D721Med (cell line): ENCODE measurements at places on chromosomes 3 and 15.

GRCh38 chr3:10762611-10763247 is 53.3 kb upstream of the SLC6A11 start:
- no peak for DNase-seq

DNA sequence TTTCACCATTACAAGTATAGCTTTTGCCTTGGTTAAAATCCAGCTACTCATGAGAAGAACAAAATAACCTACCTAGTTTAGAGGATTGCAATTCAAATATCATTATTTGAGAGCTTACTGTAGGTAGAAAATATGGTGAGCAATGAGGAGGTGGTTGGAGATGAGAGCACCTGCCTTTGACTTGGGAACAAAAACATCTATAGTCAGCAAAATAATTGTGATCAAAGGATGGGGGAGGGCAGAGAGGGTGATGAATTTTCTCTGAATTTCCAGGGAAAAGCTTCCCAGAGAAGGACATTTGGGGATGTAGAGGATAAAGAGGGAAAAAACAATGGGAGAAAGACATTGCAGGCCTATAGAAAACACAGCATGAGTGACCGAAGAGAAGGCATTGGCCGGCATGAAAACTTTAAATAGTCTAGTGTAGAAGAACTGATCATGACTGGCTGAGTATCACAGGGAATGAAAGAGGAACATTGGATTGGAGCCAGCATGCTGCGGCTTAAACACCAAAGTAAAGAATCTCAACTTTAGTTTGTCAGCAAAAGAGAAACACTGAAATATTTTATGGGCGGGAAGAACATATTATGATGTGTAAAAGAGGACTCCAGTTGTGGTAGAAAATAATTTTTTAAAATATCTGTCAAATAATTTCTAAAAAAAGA is 581.3 kb downstream of the UNC13C start:
- DNase-seq = no peak

DNA sequence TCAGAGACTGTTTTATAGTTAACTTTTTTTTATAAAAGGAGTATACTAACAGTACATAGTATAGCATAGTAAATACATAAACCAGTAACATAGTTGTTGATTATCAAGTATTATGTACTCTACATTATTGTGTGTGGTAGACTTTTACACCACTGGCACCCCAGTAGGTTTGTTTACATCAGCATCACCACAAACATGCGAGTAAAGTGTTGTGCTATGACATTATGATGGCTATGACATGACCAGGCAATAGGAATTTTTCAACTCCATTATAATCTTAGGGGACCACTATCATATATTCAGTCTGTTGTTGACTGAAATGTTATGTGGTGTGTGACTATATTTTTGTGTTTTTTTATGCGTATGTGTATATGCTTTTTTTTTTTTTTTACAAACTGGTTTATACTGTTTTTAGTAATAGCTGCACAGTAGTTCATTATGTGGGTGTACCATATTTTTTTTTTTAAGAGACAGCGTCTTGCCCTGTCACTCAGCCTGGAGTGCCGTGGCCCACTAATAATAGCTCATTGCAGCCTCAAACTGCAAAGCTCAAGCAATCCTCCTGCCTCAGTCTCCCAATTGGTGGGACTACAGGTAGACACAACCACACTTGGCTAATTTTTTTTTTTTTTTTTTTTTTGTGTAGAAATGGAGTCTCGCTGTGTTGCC is 1.9 kb downstream of the CAPN7 start:
- DNase-seq = no peak

DNA sequence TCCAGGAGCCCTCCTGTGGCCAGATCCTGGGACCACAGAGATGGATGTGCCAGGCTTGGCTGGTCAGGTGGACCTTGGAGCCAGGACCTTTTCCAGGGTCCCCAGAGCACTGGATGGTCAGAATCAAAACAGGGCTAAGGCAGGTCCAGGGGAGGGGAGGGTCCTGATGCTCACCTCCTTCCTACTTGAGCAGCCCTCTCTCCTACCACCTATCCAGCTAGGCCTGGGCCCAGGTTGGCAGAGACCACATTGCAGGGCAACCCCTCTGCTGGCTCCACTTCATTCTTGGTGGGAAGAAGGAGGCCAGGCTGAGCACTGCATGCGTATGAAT is 28.5 kb upstream of the SFMBT1 start:
- DNase-seq = no peak

- DNase-seq = no peak
Observed at GRCh38 chr3:52792961-52793695, 1.5 kb upstream of the ITIH3 start.

DNA sequence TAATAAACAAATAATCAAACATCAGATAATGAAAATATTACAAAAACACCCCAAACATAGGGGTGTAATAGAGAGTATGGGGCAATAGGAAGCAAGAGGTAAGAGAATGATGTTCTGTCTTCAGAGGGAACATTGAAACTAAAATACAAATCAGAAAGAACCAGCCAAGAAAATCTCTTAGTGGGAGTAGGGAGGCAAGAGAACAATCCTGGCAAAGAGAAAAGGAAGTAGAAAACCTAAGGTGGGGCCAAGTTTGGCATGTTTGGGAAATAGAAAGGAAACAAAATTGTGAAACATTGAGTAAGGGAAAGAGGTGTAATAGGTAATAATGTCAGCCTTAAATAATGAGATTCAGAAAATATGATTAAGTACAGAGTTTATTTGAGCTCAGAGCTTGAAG is 467.1 kb downstream of the RBMS3 start:
- no peak for DNase-seq

DNA sequence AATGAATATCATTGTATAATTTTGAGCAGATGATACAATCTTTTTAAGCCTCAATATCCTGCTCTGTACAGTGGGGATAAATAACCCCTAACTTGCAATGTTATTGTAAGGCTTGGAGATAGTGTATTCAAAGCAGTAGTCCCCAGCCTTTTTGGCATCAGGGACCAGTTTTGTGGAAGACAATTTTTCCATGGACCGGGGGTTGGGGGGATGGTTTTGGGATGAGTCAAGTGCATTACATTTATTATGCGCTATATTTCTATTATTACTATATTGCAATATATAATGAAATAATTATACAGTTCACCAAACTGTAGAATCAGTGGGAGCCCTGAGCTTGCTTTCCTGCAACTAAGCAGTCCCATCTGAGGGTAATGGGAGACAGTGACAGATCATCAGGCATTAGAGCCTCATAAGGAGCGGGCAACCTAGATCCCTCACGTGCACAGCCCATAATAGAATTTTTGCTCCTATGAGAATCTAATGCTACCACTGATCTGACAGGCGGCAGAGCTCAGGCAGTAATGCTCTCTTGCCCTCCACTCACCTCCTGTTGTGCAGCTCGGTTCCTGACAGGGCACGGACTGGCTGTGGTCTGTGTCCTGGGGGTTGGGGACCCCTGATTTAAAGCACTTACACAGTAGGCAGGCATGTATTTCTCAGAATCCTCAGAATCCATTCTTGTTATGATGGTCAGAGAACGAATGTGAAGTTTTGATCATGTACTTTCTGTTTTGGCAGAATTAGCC is 102.2 kb downstream of the PTPRG start:
- DNase-seq = no peak

GRCh38 chr3:69445024-69445423 is 59.1 kb upstream of the FRMD4B start:
- no peak for DNase-seq

GRCh38 chr3:72078676-72079368 is 293.9 kb upstream of the PROK2 start:
- no peak for DNase-seq

DNA sequence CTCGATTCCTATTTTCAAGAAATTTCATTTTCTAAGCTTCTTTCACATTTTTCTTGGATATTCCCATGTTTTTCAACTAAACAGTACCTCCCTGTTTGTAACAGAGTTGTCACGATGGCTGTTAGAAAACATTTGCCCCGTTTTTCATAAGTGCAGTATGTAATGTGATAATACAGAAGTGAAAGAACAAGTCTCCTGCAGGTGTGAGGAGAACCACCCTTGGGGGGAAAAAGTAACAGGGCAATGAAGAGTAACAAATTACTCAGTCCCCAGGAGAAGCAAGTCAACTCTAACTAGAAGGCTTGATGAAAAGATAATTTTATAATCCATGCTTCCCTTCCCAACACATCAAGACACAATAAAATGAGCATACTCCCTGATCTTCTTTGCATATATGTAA is 493.3 kb downstream of the FOXP1 start:
- DNase-seq = no peak

DNA sequence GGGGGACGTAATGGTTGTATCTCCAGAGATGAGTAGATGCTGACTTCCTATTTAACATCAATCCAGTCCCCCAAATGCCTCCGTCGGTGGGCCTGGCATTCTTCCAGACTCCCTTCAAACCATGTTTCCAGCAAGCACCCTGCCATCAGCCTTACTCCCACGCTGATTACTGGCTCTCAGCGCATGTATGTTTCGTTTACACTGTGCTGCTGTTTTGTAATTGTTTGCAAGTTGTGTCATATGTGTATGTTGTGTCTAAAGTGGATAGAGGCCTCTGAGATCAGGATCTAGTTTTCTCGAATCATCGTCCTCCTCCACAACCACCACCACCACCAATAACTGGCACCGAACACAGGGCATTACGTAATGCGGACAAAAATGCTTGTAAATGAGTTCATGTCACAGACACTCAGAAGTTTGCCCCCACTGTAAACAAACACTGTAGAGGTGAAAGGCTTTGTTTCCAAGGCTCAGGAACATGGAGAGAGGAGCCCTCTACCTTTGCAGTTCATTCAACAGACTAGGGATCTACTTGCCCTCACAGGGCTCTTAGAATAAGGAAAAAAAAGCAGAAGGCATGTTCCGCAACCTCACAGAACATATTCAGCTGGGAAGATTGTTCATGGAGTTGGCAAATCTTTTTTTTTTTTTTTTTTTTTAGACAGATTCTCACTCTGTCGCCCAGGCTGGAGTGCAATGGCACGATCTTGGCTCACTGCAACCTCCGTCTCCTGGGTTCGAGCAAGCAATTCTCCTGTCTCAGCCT is 46.1 kb upstream of the SEMA4B start:
- DNase-seq = no peak

DNA sequence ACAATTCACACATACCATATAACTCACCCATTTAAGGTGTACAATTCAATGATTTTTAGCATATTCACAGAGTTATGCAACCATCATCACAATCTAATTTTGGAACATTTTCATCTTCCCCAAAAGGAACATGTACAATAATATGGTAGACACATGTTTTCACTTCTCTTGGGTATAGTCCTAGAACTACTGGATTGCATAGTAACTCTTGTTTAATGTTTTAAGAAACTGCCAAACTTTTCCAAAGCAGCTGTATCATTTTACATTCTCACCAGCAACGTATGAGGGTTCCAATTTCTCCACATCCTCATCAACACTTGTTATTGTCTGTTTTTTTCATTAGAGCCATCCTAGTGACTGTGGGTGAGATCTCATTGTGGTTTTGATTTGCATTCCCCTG is 14.3 kb downstream of the BNC1 start:
- DNase-seq = no peak

DNA sequence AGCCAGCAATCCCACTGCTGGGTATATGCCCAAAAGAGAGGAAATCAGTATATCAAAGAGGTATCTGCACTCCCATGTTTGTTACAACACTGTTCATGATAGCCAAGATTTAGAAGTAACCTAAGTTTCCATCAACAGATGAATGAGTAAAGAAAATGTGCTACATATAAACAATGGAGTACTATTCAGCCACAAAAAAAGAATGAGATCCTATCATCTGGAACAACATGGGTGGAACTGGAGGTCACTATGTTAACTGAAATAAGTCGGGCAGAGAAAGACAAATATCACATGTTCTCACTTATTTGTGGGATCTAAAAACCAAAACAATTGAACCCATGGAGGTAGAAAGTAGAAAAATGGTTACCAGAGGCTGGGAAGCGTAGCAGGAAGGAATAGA is 108.2 kb downstream of the TBC1D5 start:
- no peak for DNase-seq

DNA sequence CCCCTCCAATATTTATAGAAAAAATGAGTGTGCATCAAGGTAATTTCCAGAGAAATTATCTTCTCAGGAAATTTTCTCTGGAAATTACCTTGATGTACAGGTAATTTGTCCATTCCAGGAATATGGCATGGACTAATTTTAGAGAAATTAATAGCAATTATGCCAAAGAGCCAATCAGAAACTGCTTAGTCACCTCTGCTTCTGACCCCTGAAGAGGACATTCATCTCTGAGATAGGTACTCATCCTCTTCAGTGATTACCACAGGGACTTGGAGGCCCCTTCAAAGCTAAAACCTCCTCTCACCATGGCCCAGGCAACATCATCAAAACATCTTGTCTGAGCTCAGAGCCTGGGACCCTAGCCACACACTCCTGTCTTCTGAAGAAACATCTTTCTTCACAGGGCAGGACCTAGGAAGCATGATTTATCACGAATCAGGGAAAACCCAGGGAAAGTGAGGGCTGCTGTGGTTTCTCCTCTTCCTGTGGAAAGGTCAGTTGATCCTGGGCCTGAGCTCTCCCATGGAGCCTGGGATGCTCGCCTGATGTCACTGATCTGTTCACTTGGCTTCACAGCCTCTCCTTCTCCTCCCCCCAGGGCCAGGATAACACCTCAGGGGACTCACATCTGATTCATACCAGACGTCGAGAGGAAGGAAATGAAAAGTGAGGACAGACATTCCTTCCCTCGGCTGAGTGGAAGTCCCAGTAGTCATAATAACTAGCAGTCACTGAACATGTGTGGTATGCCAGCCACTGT is 210.5 kb downstream of the DTWD1 start:
- no peak for DNase-seq

GRCh38 chr3:100256731-100257151 is 4.1 kb upstream of the TBC1D23 start:
- DNase-seq = no peak

DNA sequence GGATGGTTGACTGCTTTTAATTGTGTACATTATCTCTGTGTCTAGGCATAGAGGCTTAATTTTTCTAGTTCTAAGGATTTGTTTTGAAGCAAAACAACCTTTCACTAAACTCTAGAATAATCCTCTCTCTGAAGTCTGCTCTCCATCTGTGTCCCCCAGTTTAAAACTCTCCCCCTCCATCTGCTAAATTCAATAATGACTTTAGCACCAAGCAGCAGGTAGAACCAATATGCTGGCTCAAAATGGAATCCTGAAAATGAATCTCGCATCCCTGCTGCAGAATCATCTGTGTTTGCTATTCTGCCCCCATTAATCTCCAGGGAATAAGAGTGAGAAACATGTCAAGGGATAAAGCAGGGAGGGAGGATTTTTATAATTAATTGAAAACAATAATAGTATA is 111.8 kb downstream of the TUSC7 start:
- no peak for DNase-seq

GRCh38 chr3:33130144-33130543 is 16.3 kb downstream of the CRTAP start:
- DNase-seq = no peak

DNA sequence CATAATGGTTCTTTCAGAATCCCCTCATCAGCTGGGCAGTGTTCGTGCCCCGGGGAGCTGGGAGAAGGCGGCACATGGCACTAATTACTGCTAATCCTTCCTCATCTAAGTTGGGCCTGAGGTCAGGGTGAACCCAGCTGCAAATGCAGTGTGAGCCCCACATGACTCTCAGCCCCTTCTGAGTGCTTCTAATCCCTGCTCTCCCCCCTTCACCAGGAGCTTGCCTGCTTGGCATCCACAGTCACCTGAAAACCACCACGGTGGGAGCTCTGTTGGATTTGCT is 455 bp upstream of the TRPM1 start:
- no peak for DNase-seq

GRCh38 chr3:104460477-104461406 is 906.0 kb upstream of the ALCAM start:
- no peak for DNase-seq

- DNase-seq = no peak
Observed at GRCh38 chr3:55615039-55615693, 128.1 kb upstream of the WNT5A start.

- DNase-seq = no peak
Observed at GRCh38 chr15:90478846-90479481, 50.8 kb upstream of the CRTC3 start.
